Thymus (tissue), 14 donors: ENCODE measurements at places on chromosomes 2 and 18. TPM values are rescaled to one million over a fixed set of nuclear protein-coding genes. Genes with fewer than 3 reads are reported as not detected.

Gene CNDP1
- polyA plus RNA-seq, result 0.64 TPM

Gene GKN1
- 11.5 TPM for polyA plus RNA-seq

Gene GPR17
- 0.07 TPM for polyA plus RNA-seq

Gene KYNU
- polyA plus RNA-seq, result 11.3 TPM

- H3K27me3 ChIP-seq, result no peaks in the 10 kb centered on the region
- DNase-seq, result no peak
- no peaks in the 10 kb centered on the region for H3K36me3 ChIP-seq
These were observed 645.3 kb upstream of the DDX18 start for GRCh38 chr2:117169036-117169765.

- no peak for DNase-seq
- H3K4me3 ChIP-seq, result no peak overlapping the region
- H3K27ac ChIP-seq, result no peak overlapping the region
- H3K27me3 ChIP-seq, result no peaks in the 10 kb centered on the region
These were observed 22.7 kb downstream of the IAH1 start for GRCh38 chr2:9497017-9497416.

DNA sequence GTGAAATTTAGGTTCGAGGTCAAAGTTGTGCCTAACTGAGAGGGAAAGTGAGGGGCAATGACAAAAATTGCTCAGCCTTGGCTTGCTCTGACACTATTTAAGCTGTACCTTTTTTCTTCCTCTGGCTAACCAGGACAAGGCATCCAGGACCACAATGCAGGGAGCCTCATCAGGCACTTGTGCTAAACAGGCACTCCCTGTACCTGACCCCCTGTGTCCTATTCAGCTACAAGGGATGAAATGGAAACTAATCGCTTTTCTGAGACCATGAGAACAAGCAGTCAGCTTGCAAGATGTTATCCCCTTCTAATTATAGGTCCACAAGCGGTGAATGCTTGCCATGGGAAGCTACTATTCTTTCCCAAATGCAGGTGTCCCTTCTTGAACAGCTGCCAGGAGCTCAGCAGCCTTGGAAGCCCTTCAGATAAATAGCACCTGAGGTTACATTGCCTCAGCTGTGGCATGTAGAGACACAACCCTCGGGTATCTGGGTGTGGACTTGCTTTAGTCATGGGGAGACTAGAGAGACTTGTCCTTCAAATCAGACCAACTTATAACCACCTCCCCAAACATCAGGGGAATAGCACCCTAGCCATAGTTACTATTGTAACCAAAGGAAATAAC, 19.1 kb upstream of the ITGA6 start:
- no peak overlapping the region for H3K27ac ChIP-seq
- no peak for DNase-seq
- peaks cover 9% of the 10 kb centered on the region for H3K4me1 ChIP-seq

DNA sequence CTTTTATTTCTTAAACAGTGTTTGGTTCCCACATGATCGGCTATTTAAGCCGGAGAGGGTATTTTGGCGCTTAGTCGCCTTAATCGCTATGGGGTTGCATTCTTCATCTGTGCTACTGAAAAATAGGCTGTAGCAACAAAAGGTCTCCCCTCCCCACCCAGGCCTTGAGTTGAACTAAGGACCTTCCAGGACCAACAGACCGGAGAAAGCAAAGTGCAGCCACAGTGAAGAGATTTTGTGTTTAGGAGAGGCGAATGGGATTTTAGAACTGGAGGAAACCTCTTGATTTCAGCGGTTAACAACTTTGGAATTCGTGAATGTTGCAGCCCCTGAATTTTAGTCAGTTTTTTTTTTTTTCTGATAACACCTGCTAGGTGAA, 1.4 kb downstream of the ITGA6 start:
- no peaks in the 10 kb centered on the region for H3K27me3 ChIP-seq
- peaks cover 57% of the 10 kb centered on the region for H3K4me1 ChIP-seq
- peaks cover 2% of the 10 kb centered on the region for H3K36me3 ChIP-seq
- peak overlapping the region; percentile 78 for H3K4me3 ChIP-seq
- H3K27ac ChIP-seq, result peak overlapping the region; percentile 46
- DNase-seq, result no peak

GRCh38 chr2:240429872-240430491, 5.5 kb upstream of the GPC1 start:
- no peak overlapping the region for H3K4me3 ChIP-seq
- H3K36me3 ChIP-seq, result no peaks in the 10 kb centered on the region
- no peak for DNase-seq
- H3K27ac ChIP-seq, result no peak overlapping the region
- H3K27me3 ChIP-seq, result peaks cover 2% of the 10 kb centered on the region

- no peak overlapping the region for H3K4me3 ChIP-seq
- H3K4me1 ChIP-seq, result no peaks in the 10 kb centered on the region
- DNase-seq, result no peak
- H3K27ac ChIP-seq, result no peak overlapping the region
These were observed 34.0 kb downstream of the YWHAQ start for GRCh38 chr2:9596621-9597311.
